ENCODE measurements at places on chromosomes 13 and 19.

DNA sequence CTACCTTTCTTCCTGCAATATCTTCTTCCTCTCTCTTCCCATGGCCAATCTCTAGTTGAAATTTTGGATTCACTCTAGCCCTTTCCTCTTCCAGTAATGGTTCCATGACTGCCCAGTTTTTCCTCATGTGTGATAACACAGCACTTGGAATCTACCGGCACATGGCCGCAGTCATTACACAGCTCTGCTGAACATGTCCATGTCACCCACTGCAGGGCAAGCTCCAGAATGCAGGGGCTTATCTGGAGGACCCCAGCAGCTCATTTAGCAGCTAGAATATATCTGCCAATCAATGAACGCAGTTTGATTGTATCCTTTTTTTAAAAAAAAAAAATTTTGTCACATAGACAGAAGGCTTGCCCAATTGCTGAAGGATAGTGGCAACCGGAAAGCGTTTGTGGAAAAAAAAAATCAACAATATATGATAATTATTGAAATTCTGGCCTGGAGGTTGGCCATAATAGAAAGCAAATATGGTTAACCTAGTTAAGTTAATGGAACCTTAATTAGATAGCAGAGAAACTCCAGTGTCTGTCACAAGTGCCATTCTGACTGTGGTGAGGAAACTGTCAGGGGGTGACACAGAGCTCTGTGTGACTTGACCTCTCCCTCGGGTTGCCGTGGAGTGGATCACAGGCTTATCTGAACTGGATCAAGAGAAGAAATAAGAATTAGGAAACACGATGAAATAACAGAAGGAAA lies 426.7 kb downstream of the LIG4 start:
- no peak for DNase-seq

DNA sequence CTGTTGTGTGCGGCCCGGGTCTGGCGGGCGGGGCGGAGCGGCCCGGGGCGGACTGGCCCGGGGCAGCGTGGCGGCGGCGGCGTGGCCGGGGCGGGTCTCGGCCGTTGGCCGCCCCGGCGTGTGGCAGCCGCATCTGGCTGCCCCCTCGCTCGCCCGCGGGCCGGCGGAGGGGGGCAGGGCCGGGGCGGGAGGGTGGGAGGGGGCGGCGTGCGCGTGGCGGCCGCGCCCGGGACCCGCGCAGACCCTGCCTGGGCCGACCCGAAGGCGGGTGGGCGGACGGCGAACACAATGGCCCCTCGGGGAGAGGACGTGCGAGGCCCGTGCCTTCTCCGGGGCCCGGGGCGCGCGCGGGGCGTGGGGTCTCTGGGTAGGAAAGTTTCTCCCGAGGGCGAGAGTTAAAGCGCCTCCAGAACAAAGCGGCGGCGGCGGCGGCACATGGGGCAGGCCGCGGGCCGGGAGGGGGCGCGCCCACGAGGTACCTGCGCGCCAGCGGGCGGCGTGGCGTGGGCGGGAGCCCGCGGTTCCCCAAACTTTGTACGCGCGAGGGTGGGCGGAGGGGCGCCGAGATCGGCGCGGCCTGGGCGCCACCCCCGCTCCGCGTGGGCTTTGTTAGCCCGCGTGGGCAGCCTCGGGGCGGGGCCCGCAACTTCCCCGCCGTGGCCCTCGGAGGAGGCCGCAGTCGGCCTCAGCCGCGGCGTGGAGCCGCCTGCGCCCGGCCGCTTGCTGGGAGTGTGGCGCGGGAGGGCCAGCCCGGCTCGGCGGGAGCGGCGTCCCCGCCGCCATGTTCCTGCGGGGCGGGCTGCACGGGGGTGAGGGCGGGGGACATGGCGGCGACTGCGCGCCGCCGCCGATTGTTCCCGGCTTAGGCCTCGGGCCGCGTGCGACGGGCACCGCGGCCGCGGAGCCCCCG lies 764 bp downstream of the MIR17HG start:
- DNase-seq, result peak; percentile 62

DNA sequence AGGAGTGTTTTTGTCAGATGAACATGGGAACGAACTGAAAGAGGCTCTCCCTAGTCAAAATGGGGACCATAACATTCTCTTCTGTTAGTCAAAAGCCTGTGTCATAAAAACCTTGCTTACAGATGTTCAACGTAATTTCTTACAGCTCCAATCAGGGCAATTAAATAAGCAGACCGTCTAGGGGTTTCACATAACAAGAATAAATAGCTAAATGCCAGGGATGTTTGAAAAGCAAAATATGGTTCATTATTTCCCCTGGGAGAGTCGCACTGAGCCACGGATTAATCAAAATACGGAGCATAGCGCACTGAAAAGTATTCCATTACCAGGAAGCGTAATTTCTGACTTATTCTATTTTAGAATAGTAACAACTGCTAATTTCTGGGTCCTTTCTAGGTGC lies 63.7 kb upstream of the MRI1 start:
- no peak for DNase-seq

DNA sequence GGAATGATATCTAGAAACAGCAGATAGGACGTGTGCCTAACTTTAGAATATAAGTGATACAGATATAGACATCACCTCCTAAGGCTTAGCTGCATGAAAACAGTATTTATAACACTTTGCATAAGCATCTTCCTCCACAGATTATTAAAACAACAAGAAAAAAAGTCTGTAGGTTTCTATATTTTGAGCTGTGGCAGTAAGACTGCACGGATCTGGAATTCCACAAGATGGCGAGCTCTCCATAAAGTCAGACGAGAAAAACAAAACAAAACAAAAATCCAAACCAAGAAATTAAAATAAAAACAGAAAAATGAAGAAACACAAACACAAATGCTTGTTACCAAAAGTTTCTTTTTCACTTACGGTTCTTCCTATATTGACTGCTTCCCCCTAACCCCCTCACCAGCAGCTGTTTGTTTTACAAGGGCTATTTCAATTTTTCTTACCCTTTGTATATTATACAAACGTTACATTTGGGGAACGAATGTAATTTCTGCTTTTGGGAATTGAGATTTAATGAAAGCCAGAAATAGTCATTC lies 285.8 kb downstream of the MYO16 start:
- DNase-seq, result no peak

GRCh38 chr13:74424455-74424854 lies 290.3 kb upstream of the KLF12 start:
- DNase-seq, result no peak
